Progenitor cell of endocrine pancreas (in vitro differentiated cells): ENCODE measurements at places on chromosomes 1 and 21.

- DNase-seq = no peak
These were observed 72.5 kb upstream of the MORC3 start for GRCh38 chr21:36247316-36248010.

DNA sequence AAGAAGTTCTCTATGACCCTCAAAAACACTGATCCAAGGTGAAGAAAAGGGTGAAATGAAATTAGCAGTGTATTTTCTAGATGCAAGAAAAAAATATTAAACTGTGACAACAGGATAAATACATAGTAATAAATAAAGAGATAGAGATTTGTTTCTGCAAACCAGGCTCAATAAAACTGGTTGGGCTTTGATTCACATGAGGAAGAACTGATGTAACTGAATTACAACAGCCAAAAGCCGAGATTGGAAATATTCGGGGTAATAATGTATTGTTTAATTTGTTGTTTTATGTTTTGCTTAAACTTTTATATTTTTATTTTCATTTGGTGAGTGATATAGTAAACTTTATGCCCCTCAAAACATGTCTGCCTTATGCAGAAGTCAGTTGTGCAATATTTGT lies 285.0 kb downstream of the BRINP3 start:
- no peak for DNase-seq

DNA sequence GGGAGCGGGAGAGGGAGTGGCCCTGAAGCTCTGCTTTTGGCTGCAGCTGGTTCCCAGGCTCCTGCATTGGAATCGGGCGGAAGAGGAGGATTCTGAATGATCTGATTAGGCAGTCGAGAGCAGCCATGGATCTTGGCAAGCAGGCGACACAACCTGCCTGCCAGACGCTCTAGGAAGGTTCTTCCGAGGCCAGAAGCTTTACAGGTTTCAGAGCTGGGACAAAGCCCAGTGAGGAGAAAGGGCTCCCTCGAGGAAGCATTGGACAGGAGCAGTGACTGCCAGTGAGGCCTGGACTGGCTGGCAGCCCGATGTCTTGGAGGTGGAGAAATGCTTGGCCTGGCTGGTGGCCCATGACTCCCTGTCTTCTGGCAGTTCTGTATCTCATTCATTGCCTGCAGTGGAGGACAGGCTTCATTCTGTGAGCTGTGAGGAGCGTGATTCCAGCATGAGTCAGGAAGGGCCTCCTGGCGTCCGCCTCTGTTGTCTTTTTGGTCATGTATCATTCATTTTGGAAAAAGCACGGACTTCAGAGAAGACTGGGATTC lies 132.7 kb upstream of the IPO9 start:
- DNase-seq = no peak

DNA sequence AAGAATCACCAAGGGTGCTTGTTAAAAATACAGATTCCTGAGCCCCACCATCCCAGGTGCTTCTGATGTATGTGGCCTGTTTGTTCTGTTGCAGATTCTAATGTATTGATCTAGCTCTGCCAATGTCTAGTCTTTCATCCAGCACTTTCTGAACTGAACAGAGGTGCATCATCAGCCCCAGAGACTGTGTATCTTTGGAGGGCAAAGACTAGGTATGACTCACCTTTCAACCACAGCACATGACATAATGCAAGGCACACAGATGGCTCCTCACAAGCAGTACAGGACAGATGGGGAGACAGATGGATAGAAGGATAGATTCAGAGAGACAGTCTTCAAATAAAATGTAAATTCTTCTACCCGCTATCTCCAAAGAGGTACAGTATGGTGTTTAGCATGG lies 32.3 kb downstream of the CD58 start:
- DNase-seq = no peak

DNA sequence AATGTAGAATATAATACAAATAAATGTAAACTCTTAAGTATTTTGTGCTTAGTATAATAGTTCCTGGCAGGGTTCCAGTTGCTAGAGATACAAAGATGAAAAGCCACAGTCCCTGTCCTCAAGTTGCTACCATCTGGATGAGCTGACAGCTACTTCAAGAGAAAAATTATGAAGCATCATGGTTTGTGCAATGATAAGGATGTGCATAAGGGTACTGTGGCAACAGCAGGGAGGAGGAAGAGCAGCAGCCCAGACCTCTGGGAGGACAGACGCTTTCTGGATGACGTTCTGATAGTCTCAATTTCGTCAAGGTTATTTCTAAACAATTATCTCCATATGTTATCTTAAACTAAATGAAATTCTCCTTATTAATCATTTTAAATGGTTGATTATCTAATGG lies 198.9 kb downstream of the NTNG1 start:
- DNase-seq = no peak

GRCh38 chr1:230236301-230237008 lies 169.4 kb downstream of the GALNT2 start:
- DNase-seq = no peak

- no peak for DNase-seq
These were observed 5.3 kb downstream of the KRTAP10-1 start for GRCh38 chr21:44534688-44535087.

- DNase-seq = no peak
These were observed 303.6 kb downstream of the LMO4 start for GRCh38 chr1:87632232-87632631.

DNA sequence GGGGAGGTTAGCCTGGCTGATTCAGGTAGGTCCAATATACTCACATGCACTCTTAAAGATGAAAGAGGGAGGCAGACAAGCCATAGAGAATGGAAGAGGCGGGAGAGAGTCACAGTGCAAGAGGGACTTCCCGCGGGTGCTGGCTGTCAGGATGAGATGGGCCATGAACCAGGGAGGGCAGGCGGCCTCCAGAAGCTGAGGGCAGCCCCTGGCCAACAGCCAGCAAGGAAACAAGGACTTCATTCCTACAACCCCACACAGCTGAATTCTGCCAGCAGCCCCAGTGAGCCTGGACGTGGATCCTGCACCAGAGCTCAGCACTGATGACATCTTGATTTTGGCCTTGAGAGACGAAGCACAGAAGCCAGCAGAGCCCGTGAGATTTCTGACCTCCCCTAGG lies 15.1 kb upstream of the B3GALT5 start:
- no peak for DNase-seq

GRCh38 chr1:1875932-1876331 lies 15.0 kb downstream of the GNB1 start:
- DNase-seq = no peak

DNA sequence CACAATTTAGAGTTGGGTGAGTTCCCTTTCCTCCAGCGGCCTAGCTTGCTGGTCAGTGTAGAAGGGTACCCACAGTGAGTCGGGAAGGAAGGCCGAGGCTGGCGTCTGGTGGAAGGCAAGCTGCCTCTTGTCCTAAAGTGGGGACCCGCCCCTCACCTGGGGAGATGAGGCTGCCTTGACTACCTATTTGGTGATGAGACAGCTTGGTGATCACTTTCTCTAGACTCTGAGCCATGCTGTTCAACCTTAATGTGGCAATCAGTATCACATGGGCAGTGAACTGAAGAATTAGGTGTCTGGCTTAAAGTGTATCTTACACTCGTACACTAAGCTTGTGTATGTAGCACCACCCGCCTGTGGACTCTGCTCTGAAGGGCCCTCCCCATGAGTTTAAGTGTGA lies 100.7 kb downstream of the COLGALT2 start:
- no peak for DNase-seq

DNA sequence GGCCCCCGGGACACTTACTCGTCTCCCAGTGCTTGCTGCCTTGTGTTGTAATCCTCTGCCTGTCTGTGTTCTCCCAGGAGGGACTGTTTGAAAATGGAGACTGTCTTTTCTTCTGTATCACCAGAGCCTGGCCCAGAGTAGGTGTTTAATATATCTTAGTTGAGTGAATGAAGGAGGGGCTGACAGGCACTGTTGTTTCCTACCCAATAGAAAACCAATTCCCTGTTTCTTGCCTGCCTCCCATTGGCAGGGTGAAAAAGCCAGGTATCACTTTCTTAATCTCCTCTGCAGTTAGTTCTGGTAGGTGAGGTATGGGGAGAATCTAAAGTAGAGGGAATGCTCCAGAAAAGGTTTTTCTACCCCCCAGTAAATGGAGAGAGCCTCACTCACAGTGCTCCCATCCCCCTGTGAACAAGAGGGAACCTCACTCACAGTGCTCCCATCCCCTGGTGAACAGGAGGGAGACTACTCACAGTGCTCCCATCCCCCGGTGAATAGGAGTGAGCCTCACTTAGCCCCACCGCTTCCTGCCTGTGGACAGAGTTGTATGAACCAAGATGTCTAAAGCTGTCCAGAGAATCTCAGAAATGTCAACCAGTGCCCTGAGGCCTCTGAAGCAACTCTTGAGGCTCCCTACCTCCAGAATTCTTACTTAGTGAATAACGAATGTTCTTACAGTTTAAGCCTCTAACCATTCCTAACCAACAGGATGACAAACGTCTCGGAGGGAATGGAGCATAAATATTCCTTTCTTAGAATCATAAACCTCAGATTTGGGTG lies at the start of gene GJA5:
GJA5 (minus strand) TSS at position 122 of the 780 bp plus-strand sequence. CDS start 1,364 bp downstream, outside the sequence.
- DNase-seq = no peak

GRCh38 chr1:97869441-97869840 lies 51.4 kb downstream of the DPYD start:
- no peak for DNase-seq

- no peak for DNase-seq
These were observed 5.2 kb upstream of the KISS1 start for GRCh38 chr1:204201348-204202040.

- no peak for DNase-seq
These were observed 857 bp downstream of the GPX7 start for GRCh38 chr1:52602856-52603600.

DNA sequence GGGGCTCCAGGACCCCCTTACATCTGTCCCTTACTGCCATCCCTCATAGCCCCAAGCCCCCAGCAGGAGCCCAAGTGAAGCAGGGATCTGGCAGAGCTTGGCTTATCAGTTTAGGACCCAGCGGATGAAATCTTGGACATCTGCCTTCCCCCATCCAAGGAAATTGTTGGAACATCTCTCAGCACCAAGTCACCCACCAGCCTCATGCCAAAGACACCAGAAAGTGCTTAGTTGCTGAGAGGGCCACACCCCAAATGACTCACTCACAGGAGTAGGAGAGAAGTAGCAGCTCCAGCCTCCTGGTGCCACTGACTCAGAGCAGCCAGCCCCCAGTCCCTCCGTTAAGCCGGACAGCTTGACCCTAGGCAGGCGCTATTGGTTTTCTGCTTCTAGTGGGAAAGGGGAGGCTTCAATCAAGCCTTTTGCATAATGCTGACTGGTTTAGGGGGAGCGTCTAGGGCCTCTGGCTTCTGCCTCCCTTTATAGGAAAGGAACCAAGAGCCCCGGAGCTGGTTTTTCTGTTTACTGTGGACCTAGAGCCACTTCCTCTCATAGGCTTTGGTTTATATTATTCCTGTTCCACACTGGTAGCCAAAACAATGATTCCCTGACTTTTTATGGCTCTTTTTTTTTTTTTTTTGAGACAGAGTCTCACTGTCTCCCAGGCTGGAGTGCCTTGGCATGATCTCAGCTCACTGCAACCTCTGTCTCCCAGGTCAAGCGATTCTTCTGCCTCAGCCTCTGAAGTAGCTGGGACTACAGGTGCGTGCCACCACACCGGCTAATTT lies 114.2 kb upstream of the IPO9 start:
- no peak for DNase-seq

DNA sequence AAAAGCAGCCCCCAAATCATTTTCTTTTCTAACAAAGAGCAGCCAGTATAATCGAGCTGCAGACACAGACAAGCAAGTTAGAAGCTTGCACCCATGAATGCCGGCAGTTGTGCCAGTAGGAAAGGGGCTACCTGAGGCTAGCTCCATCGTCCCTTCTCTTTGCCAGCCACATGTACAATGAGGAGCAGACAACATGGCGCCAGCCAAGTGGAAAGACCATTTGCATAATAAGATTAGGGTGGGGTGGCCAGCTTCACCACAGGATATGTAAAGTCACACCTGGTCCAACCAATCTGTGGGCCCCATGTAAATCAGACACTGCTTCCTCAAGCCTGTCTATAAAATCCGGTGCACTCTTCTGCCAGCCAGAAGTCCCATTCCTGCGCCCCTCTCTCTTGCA lies 103.7 kb downstream of the CCDC185 start:
- no peak for DNase-seq

DNA sequence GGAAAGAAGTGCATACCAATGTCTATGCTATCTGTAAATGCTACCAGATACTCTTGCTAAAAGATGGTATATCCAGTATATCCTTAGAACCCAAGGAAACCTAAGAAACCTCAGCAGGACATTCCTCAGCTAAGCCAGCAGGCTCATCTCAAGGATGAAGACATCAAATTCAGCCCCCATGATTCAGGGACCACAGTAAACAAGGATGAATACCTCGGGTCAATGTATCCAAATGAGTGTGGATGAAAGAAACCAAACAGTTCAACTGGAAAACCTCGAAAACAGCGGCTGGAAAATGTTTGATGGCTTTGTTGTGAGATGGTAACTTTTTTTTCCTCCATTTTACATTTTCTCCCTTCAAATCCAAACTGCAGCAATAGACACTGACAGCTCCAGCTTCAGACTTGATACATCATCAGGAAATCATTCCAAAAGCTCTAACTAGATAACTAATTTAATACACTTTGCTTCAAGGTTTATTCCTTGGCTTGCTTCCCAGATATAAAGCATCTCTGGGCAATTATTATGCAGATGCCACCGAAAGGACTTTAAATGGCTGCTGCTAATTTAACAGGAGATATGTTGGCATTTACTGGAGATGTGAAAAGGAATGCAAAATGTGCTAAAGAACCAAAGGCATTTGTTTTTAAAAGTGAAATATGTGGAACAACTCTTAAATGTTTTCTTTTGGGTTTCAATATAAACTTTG lies 73.6 kb downstream of the SMYD2 start:
- no peak for DNase-seq

- no peak for DNase-seq
These were observed 85.3 kb downstream of the FOXD2 start for GRCh38 chr1:47522935-47523834.

- no peak for DNase-seq
These were observed 20.6 kb downstream of the CEP104 start for GRCh38 chr1:3836421-3836820.

DNA sequence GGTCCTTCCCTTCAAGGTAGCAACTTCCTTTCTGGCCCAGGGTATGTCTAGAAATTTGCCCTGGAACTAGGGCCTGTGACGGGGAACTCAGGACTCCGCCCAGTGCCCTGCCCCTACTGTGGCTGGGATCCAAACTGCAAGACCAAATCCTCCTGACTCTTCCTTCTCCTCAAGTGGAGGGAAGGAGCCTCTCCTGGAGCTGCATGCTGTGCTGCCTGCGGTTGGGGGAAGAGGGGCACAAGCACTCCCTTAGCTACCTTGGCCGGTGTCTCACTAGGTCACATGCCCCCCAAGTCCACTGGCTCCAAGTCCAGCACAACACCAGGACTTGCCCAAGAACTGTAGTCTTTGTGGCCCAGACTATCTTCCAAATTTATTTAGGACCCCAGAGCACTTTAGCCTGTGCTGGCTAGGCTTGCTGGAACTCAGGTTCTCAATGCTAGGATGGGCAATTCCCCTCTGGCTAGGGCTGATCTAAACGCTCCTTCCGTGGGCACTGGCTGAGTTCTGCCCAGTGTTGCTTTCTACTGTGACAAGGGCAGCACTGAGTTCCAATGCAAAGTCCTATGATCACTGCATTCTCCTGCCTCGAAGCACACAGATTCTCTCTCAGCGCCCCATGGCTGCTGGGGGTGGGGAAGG lies 12.2 kb downstream of the ADSS2 start:
- DNase-seq = no peak
